Hepatic stellate cell (primary cell): ENCODE measurements at places on chromosomes 3 and 15.

DNA sequence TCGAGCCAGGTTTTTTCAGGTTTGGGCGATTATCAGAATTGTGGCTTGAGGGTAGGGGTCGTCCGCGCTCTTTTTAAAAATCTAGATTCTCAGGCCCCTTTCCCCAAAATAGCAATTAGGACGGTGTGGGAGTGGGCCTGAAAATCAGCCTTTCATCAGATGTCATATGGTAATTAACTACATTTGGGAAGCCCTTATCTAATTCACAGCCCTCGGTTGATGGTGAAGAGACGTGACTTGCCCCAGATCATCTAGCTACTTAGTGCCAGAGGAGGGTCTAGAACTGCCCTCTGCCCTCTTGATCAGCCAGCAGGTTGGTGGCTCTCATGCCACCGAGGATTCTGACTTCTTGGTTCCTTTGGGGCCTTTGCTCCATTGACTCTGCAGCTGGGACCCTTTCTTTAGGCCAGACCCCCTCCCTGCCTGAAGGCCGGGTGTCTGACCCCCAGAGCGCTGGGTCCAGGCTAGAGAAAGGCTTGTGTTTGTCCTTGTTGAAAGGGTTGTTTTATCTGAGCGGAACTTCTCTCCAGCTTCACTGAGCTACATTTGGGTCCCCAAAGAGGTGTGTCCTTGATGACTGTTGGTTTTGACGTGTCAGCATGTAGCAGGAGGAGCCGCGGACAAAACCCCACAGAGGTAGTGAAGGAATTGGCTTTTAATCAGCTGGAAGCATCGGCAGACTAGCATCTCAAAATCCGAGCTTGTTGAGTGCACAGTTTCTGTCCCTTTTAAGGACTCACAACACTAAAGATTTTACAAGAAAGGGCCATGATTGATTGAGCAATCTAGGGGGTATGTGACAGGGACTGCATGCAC lies 857 bp downstream of the AEN start:
- DNase-seq, result no peak

DNA sequence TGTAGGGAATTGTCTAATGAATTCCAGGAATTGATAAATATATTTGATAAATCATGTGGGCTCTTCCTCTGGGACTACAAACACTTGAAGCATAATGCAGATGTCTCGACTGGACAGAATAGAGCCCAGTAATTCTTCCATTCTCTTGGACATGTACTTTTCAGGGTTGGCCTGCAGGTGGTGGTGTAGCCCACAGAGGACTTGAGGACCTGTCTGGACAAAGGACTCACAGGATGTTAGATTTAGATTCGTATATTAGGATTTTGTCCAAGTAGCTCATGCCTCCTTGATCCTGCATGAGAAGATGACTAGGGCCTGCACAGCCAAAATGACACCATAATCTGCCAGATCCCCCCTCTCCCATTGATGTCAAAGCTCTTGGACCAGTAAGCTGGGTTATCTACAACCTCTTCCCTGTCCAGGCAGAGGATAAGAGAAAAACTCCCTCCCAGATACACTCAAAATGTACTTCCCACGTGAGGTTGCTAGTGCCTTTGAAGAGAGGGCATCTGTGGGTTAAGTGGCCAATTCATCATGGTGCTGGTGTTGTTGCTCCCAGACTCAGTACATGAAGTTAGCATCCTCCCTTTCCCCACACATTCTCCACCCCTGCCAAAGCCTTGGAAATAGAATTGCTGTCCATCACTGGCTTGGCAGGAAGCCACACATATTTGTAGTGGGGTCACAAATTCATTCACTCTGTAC lies 88.6 kb upstream of the ZNF280D start:
- DNase-seq, result peak; percentile 17

DNA sequence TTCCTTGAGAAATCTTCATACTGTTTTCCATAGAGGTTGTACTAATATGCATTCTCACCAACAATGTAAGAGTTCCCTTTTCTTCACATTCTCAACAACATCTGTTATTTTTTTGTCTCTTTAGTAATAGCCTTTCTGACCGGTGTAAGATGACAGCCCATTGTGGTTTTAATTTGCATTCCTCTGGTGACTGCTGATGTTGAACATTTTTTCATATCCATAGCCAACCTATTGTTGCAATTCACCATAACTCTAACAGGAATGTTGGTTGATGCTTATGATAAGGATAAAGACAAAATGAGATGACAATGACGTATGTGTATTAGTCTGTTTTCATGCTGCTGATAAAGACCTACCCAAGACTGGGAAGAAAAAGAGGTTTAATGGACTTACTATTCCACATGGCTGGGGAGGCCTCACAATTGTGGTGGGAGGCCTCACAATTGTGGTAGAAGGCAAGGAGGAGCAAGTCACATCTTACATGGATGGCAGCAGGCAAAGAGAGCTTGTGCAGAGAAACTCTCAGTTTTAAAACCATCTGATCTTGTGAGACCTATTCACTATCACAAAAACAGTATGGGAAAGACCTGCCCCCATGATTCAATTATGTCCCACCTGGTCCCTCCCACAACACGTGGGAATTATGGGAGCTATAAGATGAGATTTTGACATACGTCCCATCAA lies 37.6 kb upstream of the RHCG start:
- DNase-seq, result no peak

GRCh38 chr15:35934383-35935049 lies 388.6 kb upstream of the DPH6 start:
- no peak for DNase-seq

DNA sequence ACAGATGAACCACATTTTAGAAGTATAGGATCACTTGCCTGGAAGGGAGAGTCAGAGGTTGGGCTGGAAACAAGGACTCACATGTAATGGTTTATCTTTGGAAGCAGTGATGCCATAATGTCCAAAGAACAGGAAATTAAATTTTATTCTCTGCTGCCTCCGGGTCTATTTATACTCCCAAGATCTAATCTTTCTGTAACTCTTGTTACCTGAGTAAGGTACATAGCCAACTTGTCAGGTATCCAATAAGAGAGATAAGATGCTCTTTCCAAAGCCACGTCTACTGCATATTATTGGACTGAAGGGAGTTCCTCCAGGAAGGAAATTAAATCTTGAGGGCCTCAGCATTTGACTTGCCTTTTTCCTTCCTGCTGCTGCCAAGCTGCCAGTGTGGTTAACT lies 71.0 kb downstream of the CRYGS start:
- no peak for DNase-seq

GRCh38 chr15:51367322-51367976 lies 26.0 kb downstream of the GLDN start:
- DNase-seq, result no peak

GRCh38 chr15:83653639-83654378 lies at the start of gene ADAMTSL3:
Gene ADAMTSL3 (plus strand): TSS chr15:83654123. CDS start chr15:83655762, 1,639 bp downstream.
- peak; percentile 22 for DNase-seq

DNA sequence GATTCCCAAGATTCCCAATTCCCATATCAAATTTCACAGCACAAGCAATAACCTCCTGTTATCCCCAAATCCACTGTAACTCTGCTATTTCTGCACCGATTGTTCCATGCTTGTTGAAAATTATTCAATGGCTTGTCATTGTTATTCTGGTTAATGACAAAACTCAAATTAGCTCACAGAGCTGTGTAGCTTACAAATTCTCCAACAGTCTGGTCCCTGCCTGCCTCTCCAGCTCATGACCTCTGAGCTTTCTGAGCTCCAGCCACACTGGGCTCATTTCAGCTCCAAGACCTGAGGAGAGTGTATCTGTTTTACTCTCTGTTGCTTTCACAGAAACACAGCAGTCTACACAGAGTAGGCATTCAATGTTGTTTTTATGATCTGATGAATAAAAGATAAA lies 3.3 kb downstream of the DPPA2 start:
- DNase-seq, result no peak

GRCh38 chr3:150064971-150065370 lies 94.3 kb upstream of the PFN2 start:
- DNase-seq, result no peak

DNA sequence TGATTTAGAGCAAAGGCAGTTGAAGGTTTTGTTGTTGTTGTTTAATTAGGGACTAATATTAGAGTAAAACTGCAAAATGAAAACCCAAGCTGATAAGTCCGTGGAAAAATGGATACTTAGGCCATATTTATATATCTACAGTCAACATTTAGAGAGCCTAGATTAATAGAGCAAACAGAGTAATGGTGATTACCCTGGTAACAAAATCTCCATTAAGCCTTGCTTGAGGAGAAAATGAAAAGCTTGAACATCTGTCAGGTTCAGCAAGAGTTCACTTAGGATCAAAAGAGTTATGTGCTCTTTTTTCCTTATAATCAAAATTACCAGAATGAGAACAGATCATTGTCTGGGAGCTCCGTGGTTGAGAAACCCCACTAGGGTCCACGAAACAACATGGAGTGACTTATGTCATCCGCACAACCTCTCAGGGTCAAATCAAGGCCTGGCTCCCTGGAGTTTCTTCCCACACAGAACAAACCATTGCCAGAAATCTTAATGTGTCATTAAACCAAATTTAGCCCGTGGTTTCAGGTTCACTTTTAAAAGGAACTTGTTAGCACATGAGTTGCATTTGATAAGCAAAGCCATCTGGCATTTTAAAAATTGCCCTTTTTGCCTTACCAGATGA lies 381.2 kb downstream of the GABRB3 start:
- DNase-seq, result no peak

DNA sequence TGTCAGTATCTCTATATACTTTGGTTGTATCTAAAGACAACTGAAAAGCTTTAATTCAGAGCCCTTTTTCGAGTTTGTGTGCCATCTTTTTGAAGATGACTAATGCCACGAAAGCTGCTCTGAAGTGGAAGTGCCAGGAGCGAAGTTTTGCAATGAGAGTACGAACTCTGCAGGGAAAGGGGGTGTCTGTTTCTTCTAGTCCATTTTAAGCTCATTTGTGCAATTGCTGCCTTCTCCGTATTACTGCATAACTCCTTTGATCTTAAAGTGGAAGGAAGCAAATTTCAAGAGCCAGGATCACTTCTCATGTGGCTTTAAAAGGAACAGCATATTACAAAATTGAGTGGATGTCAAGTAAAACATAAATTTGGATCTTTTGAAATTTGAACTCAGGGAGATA lies 245.3 kb downstream of the FEZF2 start:
- no peak for DNase-seq

DNA sequence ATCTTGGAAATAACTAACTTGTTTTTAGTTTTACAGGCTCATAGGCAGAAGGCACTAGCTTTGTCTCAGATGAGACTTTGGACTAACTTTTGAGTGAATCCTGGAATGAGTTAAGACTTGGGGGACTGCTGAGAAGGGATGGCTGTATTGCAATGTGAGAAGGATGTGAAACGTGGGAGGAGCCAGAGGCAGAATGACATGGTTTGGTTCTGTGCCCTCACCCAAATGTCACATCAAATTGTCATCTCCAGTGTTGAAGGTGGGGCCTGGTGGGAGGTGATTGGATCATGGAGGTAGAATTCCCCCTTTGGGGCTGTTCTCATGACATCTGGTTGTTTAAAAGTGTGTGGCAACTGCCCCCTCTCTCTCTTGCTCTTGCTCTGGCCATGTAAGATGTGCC lies 28.8 kb upstream of the CCDC50 start:
- DNase-seq, result no peak

DNA sequence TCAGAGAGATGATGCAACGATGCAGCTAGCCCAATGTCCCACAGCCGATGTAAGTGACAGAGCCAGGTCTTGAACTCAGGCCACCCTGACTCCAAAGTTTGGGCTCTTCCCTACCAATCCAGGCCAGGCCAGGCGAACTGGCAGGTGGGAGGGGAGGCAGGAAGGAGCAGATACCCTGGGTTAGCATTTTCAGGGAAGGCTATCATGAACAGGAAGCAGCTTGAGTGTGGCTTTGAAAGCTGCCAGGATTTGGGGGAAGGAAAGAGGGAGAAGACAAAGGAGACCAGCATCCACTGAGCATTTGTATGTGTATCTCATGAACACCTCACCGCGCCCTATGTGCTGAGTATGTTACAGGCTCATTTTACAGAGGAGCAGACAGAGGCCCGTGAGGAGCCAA lies 38.8 kb downstream of the LMCD1 start:
- no peak for DNase-seq

GRCh38 chr3:14042680-14043079 lies 82.0 kb downstream of the CHCHD4 start:
- no peak for DNase-seq

DNA sequence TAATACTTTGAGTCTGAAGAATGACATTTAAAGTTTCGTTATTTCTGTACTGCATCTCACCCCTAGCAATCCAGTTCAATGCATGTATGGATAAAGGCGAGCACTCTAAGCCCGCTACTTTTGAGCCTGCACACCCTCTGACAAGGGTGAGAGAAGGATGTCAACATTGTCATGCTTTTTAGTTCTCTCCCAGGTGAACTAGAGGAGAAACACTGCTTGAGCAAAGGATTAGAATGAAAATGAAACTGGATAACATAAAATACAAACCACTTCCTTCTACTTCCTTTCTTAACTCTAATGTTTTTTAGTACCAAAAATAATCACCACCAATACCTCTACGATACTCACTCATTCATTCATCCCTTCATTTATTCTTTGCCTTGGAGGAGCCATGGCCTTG lies 588.7 kb upstream of the NR2F2 start:
- DNase-seq, result no peak
